ENCODE measurements at places on chromosomes 6 and 20.

DNA sequence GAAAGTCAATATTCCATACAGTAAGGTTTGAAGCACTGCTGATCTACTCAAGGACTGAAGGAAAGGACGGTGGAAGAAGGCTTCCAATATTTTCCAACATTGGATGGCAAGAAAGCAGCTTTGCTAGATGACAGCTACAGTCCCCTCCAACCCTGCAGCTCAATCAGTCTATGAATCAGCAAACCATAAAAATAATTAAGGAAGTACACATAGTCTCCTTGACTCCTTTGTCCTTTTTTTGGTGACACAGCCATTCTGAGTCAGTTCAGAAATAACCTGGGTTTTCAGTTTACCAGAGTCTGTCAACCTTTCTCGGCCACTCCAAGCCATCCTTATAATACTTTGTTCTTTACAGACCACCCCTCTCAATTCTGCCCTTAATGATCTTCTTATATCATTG, 232.5 kb downstream of the IBTK start:
- DNase-seq: no peak

GRCh38 chr20:9949563-9949962, 85.2 kb upstream of the ANKEF1 start:
- no peak for DNase-seq

GRCh38 chr6:134515986-134516385, 198.1 kb upstream of the SGK1 start:
- no peak for DNase-seq

DNA sequence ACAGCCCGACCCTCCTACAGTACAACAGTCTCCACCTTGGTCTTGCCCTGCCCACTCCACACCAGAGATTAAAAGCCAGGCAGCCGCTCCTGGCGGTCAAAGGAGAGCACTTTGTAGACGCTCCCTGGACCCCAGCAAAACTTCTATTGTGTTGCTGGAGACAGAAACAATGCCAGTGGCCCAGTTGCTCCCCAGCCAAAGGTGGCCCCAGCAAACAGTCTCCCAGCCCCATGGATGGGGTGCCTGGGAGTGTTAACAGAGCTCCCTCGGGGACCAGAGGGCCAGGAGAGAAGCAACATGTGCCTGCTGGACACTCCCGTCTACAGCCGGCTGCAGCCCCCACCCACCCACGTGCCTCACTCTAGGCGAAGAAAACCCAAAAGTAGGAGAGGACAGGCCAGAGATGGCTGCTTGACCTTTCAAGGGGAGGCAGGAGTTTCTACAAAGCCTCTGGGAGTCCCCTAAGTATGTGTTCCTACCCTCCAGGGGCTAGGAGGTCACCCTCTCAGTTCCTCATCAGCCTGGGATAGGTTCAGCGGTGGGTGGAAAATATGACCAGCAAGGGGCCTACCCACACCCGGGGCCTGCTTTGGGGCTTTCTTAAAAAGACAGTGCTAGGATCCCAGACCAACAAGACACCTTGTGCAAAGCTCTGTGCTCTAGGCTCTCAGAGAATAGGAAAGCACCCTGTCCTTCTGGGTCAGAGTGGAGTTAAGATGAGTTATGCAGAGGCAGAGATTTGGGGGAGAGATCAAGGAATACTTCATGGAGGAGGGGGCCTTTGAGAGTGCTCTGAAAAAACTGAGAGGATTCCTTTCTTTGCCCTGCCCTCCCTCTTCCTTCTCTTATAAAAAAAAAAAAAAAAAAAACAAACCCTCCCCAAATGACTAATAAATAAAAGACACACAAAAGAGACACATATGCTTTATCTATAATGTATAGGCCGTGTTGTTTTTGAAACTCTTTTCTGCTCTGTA, 19.0 kb upstream of the PREX1 start:
- no peak for DNase-seq

- DNase-seq: no peak
These were observed 18.3 kb downstream of the SDCBP2 start for GRCh38 chr20:1310506-1311190.
